ENCODE measurements at places on chromosomes 2 and 18.

- no peak for DNase-seq
Observed at GRCh38 chr2:217940261-217941220, 62.3 kb downstream of the TNS1 start.

GRCh38 chr2:119227346-119227745 is 3.7 kb downstream of the STEAP3 start:
- DNase-seq = no peak

GRCh38 chr2:128466376-128466775 is 147.7 kb upstream of the HS6ST1 start:
- DNase-seq = no peak

DNA sequence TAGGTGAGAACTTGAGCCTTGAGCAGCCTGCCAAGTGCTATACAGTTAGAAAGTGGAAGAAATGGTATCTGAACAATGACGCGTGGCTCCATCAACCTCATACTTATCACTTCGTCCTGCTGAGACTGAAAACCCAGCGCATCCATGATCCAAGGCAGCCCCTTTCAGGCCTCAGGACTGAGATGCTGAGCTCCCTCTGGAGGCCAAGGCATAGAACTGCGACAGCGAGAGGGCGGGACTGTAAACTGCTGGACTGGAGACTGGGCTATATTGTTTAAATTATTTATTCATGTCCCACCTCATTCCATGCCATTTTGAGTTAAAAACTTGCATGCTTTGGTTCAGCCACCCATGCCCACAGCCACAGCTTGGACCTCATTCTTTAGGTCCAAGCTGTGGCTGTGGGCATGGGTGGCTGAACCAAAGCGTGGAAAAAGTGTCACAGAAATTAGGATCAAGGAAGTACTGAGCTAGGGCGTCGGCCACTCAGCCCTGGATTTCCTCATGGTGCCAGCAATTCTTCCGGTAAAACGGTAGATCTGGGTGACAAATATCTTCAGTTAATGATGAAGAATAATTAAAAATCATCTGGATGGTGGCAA is 195.5 kb downstream of the L3MBTL4 start:
- no peak for DNase-seq

- DNase-seq = no peak
Observed at GRCh38 chr2:69620870-69621269, 22.7 kb downstream of the AAK1 start.

DNA sequence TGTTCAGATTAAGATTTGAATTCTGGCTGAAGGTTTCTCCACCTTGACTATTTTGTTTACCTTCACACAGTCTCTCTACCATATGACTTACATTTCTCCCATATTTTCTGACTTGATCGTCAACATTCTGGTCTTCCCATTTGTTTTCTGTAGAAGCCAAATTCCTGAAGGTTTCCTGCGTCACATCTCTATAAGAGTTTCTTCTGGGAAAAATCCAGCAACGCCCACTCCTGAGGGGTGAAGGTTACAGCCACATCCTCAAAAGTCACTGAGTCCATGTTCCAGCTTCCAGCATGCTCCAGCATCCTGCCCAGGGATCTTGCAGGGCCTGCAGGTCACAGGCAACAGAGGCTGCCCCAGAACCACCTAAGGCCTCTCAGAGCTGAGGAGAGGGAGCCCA is 47.5 kb downstream of the NBEAL1 start:
- DNase-seq = no peak

GRCh38 chr2:188993247-188993646 is 19.1 kb downstream of the COL3A1 start:
- DNase-seq = no peak

DNA sequence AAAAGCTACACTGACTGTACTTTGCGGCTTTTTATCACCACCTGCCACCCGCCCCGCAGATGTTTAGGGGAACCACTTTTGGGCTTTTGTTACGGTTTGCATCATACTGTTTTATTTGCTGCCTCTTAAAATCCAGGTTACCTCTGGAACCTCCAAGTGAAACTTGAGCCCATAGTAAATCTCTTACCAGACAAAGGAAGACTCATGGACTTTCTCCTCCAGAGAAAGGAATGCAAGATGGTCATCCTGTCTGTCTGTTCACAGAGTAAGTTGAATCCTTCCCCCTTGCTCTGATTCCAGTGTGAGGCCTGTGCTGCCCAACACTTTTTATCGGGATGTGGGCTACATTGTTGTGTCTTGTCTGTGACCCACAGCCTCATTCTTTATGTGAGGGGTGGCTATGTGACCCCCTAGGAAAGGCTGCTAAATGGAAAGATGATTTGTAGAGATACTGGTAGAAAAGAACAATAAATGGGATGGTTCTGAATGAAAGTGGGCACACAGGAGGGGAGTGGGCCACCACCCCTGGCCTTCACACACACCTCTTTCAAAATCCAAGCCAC is 23.3 kb downstream of the RMC1 start:
- DNase-seq = no peak

GRCh38 chr2:171407676-171408044 is 26.1 kb downstream of the METTL8 start:
- no peak for DNase-seq

All from activated CD4-positive, alpha-beta T cell treated with anti-CD3 and anti-CD28 coated beads for 24 hours (primary cell).